Midbrain (tissue), 1 donor: ENCODE measurements at places on chromosomes 7 and 10.

- DNase-seq = no peak
Observed at GRCh38 chr7:80699721-80700256, 61.3 kb downstream of the CD36 start.

DNA sequence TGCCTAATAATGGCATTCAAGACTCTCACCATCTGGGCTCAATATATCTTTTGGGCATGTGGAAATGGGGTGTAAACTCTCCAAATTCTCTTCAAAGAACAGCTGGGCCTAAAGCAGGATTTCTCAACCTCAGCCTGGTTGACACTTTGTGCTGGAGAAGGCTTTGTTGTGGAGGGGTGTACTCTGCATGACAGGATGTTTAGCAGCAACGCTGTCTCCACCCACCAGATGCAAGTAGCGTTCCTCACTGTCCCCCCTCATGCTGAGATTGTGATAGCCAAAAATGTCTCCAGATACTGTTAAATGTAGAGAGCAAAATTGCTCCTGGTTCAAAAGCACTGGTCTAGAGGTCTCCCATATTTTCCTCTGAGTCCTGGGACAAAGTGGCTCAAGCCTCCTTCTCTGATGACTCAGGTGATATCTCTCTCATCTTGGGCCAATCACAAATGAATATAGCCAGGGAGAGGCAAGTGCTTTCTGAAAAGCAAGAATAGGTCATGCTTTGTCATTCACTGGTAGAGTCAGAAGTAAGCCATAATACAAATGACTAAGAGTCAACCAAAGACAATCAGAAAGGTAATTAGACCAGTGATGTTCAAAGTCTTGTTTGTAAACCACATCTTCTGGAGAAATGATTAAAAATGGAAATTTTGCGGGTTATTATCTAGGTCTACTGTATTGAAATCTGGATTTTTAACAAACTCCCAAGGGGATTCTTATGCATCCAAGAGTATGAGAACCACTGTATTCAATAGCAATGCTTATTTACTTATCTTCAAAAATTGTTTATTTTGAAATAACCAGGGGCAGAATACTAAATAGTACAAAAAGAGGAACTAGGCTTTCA, 330.8 kb downstream of the PTEN start:
- no peak for DNase-seq

DNA sequence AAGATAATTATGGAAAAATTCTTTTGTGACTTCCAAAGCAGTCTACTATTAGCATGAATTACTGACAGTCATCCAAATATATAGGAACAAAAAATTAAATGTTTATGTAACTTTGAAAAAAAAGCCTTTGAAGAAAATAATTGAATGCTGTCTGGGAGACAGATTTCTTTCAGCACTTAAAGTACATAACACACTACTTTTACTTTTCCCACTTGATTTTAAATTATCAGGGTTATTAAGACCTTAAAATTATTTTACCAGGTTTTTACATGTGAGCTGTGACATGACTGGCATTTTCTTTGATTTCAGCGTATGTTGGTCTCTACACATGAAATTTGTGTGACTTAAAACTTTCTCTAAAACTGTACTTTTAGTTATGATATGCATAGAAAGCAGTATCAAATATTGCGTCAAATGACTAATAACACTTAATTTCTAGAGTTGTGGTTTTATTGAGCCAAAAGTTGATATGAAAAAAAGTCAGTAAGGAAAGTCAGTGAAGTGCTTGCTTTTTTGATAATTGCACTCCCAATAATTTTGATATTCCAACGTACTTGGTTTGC, 3.1 kb downstream of the PTEN start:
- no peak for DNase-seq

DNA sequence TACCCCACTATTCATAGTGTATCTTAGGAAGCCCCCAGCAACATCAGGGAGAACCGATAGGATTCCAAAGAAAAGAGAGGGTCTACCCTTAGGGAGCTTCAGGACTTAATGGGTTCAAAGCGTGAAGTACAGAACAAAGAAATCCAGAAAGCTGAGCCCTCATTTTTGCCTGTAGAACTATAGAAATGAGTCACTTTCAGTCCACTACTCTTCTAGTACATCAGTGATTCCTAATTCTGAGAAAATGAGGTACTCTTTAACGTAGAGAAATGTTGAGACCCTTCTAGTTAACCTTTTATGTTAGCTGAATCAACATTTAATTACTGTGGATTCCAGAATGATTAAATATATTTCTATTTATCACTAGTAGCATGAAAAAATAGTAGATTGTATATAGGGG, 1.8 kb downstream of the TDRD1 start:
- DNase-seq = no peak
